ENCODE measurements at places on chromosomes 2 and 18. TPM values are rescaled to one million over a fixed set of nuclear protein-coding genes. Genes with fewer than 3 reads are reported as not detected.

Gene WDR43
- 95.5 TPM for polyA plus RNA-seq

Gene IL36G
- polyA plus RNA-seq: not detected

Gene FZD7
- 40.6 TPM for polyA plus RNA-seq

Gene GCG
- 0.27 TPM for polyA plus RNA-seq

Gene DPP10
- not detected for polyA plus RNA-seq

Measured in AG04450 (cell line).